CD4-positive, alpha-beta memory T cell (primary cell): ENCODE measurements at places on chromosomes 7 and 10. TPM values are rescaled to one million over a fixed set of nuclear protein-coding genes. Genes with fewer than 3 reads are reported as not detected.

DNA sequence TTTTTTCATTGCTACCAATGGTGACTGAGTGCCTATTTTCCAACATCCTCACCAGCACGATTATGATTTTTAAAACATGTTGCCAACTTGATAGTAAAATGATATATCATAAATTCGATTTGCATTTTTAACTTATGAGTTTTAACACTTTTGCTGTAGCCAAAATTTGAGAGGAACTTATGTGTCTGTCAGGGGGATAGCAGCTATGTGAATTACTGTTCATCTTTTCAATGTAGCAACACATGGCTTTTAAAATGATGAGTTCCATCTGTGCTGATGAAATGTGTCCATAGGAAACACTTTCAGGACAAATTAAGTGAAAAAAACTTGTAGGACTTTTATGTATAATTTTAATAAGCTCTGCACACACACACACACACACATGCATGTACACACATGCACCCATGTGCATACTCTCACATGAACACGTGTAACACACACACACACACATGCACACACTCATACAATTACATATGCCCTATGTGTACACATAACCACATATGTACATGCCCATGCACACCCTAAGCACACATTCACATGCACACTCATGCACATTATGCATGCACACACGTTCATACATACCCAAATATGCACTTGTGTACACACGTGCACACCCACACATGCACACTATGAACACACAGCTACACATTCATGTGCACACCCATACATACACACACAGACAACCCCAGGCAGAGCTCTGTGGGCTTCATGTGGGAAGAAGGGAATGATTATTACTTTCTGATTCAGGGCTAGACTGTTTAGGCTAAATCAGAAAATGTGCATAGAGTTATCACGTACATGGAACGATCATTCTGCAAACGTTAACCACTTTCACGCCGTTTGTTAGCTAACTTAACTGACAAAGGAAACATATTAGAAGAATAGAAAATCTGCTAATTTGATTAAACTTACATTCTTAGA lies 68.9 kb downstream of the C10orf143 start:
- DNase-seq, result no peak
- H3K4me1 ChIP-seq, result no peaks in the 10 kb centered on the region
- H3K27me3 ChIP-seq, result no peaks in the 10 kb centered on the region
- no peak overlapping the region for H3K4me3 ChIP-seq
- H3K36me3 ChIP-seq, result no peaks in the 10 kb centered on the region

- H3K4me1 ChIP-seq, result no peaks in the 10 kb centered on the region
- no peak overlapping the region for H3K4me3 ChIP-seq
- H3K27ac ChIP-seq, result no peak overlapping the region
- H3K27me3 ChIP-seq, result no peaks in the 10 kb centered on the region
- no peak for DNase-seq
Measured at GRCh38 chr7:117665368-117665767, 185.5 kb downstream of the CFTR start.

- peaks cover 9% of the 10 kb centered on the region for H3K4me1 ChIP-seq
- no peak for DNase-seq
- H3K36me3 ChIP-seq, result peaks cover 14% of the 10 kb centered on the region
- H3K27ac ChIP-seq, result peak overlapping the region; percentile 97
- H3K4me3 ChIP-seq, result peak overlapping the region; percentile 40
Measured at GRCh38 chr7:25124465-25125136, 459 bp downstream of the CYCS start.

DNA sequence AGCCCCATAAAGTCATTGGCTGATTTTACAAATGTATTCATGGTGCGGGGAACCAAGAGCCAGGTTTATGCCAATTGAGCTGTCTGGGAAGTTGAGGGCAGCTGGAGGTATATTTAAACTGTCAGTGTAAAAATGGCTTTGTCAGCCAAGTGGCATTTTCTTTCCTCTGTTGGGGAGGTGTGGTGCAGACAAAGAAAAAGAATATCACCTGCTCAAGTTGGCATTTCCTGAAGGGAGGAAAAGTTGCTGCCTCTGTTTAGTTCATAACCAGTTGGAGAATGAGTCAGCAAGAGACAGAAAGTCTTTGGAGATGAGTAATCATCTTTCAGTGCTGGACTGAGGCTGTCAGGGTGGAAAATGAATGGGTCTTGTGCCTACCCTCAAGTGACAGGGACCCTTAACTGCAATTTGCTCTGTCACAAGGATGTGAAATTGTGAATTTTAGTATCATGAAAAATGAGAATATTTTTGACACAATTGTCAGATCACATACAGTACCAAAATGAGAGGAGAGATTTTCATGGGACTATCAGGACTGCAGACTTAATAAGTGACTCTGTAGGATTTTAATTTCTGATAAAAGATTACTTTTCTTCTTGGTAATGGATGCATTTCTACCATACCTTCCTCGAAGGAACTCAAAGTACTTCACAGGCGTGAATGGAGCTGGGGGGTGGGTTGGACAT lies 137.3 kb downstream of the ANLN start:
- H3K4me1 ChIP-seq, result no peaks in the 10 kb centered on the region
- H3K27me3 ChIP-seq, result no peaks in the 10 kb centered on the region
- DNase-seq, result no peak
- H3K36me3 ChIP-seq, result no peaks in the 10 kb centered on the region
- no peak overlapping the region for H3K4me3 ChIP-seq

GRCh38 chr7:73504017-73504416 lies 18.1 kb downstream of the BAZ1B start:
- no peak overlapping the region for H3K27ac ChIP-seq
- no peaks in the 10 kb centered on the region for H3K27me3 ChIP-seq
- DNase-seq, result no peak
- no peak overlapping the region for H3K4me3 ChIP-seq
- H3K36me3 ChIP-seq, result peaks cover 57% of the 10 kb centered on the region
- no peaks in the 10 kb centered on the region for H3K4me1 ChIP-seq

DNA sequence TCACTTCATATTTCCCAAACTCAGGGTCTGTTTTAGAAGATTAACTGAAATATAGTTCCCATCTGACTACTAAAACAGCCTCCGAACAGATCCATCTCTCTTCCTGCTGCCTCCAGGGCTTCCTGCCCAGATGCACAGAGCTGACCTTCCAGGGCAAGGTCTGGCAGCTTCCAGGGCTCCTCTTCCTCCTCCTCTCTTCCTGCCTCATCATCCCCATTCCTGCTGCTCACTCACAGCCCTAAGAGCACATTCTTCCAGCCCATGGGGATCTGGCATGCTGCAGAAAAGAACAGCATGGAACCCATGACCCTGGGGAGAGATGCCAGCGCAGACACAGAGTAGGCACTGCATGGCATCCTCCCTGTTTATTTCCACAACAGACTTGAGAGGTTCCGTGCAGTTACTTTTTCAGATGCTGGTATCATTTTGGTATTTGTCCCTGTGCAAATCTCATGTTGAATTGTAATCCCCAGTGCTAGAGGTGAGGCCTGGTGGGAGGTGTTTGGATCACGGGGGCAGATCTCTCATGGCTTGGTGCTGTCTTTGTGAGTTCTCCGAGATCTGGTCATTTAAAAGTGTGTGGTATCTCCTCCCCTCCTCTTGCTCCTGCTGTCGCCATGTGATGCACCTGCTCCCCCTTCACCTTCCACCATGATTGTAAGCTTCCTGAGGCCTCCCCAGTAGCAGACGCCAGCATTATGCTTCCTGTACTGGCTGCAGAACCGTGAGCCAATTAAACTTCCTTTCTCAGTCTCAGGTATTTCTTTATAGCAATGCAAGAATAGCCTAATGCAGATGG lies 4.4 kb downstream of the PKD1L1 start:
- H3K27ac ChIP-seq, result no peak overlapping the region
- H3K4me3 ChIP-seq, result no peak overlapping the region
- no peak for DNase-seq

The PLPP4 gene
- total RNA-seq, result not detected

The CABCOCO1 gene
- total RNA-seq, result not detected
